Inflammatory macrophage (primary cell): ENCODE measurements at places on chromosomes 1 and 21.
A peak's percentile ranks its signal among the peaks of the same experiment; 100 is the strongest.

DNA sequence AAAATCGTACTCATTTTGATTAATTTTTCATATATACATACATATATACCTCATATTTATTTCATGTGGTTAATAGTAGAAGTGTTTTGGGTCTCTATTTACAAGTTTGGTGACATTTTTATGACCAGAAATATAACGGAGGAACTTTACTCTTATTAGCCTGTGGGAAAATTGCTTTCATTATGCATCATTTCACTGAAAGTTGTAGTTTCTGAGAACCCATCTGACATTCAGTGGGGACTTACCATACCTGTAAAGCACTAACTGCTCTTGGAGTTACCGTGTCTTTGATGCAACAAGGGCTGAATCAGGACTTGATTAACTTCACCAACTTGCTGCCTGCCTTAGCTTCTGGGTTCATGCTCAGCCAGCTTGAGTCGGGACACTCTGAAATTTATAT lies 49.9 kb upstream of the ITPKB start:
- no peak for DNase-seq

GRCh38 chr1:4734791-4735190 lies 80.4 kb downstream of the AJAP1 start:
- DNase-seq, result no peak

- no peak for DNase-seq
These were observed 22.1 kb upstream of the POU2F1 start for GRCh38 chr1:167198518-167199133.

DNA sequence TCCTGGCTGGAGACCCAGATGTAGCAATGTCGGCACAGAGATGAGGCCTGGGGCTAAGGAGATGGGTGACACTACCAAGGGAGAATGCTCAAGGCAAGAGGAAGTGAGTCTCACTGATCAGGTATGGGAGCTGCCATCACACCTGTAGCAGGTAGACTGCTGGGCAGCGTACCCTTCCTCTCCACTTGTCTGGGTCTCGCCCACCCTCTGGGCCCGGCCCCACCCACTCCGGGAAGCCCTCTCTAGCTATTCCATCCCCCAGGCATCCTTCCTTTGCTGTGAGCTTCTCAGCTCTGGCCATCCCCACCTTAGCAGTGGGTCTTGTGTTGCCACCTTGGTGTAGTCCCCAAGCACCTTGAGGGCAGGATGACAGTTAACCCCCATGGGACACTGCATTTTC lies 87.7 kb upstream of the EDN2 start:
- DNase-seq, result no peak

DNA sequence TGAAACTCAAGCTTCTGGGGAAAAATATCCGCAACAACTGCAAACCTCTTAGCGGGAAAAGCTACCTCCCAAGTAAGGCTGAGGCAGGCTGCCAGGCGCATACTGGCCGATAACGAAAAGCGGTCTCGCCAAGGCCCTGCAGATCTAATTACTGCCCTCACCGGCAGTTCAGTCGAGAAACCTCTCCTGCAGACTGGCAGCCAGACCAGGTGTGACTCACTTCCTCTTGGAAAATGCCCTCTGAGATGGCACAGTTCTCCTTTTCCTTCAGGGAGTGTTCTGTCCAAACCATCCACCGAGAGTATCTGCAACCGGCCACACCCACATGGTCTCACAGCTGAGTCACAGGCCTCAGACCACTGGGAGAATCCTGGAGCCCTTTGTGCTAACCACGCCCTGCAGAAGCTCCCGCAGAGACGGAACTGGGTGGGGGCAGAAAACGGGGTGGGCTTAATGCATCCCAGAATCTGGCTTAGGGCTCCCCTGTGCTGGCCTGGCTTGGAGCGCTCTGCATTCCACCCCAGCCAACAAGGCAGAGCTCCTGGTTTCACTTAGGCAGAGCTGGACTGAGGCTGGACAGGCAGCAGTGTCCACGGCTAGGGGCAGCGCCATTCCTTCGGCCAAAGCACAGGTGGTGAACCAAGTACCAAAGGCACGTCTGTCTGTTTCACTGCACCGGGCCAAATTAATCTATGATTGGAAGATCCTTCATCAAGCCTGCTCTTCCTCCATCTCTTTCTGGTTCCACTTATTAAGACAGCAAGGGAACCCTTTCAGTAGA lies 1.2 kb downstream of the S100A10 start:
- DNase-seq, result peak; percentile 94

- DNase-seq, result no peak
These were observed 142.6 kb downstream of the PEX14 start for GRCh38 chr1:10617318-10617717.

DNA sequence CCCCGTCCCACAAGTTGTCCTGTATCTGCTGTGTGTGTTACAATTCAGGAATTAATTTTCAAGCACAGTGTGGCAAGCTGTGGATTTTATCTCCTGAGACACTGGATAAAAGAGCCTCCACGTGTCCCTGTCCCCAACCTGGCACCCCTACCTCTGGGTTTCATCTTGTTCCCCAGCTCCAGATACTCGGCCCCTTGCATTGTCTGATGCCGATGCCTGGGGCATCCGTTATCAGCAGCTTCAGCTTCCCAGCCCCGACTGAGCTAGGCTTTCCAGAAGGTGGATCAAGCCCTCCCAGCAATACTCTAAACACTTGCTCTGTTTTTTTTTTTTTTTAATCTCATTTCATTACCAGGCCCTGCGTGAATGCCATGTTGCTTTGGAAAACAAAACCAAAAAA lies 159.4 kb downstream of the PLXNA2 start:
- DNase-seq, result no peak

GRCh38 chr1:24020025-24020424 lies 39.9 kb upstream of the SRSF10 start:
- DNase-seq, result no peak

- no peak for DNase-seq
These were observed 31.9 kb downstream of the PRDM15 start for GRCh38 chr21:41847066-41847804.

GRCh38 chr1:202656057-202656456 lies 54.2 kb downstream of the SYT2 start:
- DNase-seq, result peak; percentile 13

- DNase-seq, result no peak
These were observed 464 bp downstream of the PARK7 start for GRCh38 chr1:7962014-7962335.

DNA sequence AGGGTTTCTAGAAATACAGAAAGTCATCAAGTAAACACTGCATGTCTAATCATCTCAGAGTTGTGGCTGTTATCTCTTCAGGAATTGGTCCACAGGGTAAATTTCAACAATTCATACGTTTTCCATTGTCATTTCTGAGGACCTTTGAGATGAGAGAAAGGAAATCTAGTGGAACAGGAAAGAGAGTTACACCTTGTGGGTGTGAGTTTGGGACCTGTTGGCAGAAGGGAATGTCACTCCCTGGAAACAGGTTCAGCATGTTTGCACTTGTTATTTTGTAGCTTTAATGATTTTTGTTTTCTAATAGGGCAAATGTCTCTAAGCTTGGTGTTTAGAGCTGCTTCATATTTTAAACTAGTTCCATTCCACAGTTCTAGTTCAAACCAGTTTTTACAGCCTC lies 5.6 kb downstream of the TMEM167B start:
- no peak for DNase-seq

DNA sequence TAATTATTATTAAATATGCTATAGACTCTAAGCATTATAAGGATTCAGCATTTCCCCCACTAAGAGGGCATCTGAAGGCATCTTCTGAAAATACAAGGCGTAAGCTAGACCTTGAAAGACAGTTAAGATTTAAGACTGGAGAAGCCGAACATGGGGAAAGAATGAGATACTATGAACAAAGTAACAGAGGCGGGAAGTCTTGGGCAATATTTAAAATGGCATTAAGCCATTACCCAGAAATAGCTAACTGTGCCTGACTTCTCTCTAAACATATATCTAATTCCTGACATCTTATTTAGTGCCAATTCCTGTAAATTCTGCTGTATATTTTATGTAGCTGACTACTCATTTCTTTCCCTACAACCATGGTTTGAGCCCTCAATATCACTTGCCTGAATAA lies 20.9 kb downstream of the DPH5 start:
- peak; percentile 41 for DNase-seq

DNA sequence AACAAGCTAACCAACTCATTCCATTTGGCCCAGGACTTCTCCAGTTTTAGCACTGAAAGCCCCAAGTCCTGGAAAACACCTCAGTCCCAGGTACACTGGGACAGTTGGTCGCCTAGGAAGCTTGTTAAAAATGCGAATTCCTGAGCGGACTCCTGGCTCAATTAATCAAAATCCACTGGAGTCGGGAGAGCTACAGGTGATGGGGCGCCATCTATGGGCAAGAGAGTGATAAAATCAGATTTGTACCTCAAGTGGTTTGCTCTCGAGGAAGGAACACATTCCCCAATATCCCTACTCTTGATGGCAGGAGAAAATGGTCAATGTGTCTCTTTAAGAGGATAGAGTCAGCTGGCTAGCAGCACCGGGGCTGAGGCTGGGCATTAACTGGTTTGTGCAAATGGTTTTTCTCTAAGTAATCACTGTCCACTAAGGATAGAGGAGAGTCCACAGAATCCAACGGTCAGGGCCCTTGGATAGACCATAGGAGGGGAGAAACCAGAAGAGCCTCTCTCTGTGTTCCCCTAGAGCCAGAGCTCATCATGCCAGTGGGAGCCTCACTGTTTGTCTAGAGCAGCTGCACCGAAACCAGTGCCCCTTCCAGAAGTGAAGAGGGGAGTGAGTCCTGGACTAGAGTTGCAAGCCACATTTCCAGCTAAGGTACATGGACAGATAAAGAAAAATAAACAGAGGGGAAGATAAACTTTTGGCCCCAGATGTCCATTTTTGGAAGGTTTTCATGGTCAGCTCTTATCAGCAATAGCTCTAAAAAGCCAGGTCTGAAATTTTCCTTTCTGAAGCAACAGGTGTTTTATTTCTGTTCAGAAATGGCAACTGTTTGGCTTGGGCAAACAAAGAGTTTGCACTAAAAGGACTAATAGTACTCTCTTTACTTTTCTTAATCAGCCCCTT lies 148.5 kb downstream of the TENT5C start:
- peak; percentile 46 for DNase-seq

DNA sequence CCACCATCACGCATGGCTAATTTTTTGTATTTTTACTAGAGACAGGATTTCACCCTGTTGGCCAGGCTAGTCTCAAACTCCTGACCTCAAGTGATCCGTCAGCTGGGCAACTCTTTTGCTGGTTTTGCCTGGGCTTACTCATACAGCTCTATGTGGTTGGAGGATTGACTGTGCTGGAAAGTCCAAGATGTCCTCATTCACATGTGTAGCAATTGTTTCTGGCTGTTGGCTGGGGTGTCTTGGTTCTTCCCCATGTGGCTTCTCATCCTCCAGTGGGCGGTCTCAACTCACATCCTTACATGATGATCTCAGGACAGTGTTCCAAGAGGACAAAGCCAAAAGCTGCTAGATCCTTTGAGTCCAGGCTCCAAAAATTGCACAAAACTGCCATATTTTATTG lies 53.3 kb downstream of the TEX35 start:
- DNase-seq, result peak; percentile 42

DNA sequence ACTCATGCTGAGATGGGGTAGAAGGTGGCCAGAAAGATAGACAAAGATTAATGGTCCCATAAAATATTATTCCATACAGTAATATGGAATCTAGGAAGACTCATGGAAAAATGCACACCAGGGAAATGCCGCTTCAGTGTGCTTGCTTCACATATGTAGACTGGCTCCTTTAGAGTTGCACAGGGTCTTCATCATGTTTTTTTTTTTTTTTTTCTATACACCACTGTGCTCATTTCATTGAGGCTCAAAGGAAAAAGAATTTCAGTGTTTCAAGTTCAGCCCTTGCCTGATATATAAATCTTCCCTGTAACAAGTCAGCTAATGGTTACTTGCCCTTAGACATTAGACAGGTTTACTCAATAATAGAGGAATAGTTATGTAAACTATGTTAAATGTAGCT lies 33.2 kb downstream of the KCNK2 start:
- no peak for DNase-seq

DNA sequence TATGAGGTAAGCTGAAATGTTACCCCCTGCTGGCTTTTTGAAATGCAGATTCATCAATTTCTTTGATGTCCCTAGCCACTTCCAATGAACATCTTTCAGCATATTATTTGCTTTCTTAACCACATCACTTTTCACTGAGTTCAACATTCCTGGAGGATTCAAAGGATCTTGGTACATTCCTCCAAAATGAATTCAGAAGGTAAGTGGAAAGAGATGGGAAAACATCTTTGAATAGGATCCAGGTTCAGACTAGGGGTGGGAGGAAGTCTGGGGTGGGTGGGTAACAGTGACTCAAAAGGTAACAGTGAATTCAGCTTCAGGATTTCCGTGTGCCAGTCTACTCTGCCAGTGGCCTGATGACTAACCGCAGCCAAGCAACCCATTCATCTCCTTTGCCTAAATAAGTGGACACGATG lies 180.7 kb downstream of the ZC3H11B start:
- no peak for DNase-seq

DNA sequence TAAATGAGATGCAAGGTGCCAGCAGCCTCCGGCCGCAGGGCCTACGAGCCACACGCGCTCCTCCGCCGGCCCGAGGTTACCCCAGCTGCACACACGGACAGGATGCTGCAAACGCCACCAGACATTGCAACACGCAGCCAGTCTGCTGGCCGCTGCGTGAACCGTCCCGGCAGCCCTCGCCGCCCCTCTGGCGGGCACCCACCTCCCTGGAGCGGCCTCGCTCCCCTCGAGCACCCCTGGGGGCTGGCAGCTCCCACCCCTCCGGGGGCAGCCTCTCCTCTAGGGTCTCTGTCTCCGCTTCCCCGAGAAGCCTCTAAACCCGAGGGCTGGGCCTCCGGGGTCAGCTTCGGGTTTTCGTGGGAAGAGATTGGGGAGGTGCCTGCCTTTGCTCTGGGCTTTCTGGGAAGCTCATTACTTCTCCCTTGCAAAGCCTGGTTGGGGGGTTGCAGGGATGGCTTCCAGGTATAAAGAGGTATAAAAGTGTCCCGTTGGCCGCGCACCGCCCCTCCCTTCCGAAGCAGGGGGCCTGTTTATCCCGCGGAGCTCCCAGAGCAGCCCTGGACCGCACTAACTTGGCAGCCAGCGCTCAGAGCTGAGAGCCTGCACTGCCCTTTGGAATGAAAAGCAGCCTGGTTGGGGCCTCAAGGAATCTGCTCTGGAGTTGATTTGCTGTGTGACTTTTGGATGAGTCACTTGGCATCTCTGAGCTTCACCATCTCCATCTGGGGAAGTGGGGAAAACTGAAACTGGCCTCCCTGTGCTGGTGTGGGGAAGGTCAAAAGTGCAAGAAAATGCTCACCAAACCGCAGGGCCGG lies 21.8 kb downstream of the DHRS3 start:
- DNase-seq, result peak; percentile 96

DNA sequence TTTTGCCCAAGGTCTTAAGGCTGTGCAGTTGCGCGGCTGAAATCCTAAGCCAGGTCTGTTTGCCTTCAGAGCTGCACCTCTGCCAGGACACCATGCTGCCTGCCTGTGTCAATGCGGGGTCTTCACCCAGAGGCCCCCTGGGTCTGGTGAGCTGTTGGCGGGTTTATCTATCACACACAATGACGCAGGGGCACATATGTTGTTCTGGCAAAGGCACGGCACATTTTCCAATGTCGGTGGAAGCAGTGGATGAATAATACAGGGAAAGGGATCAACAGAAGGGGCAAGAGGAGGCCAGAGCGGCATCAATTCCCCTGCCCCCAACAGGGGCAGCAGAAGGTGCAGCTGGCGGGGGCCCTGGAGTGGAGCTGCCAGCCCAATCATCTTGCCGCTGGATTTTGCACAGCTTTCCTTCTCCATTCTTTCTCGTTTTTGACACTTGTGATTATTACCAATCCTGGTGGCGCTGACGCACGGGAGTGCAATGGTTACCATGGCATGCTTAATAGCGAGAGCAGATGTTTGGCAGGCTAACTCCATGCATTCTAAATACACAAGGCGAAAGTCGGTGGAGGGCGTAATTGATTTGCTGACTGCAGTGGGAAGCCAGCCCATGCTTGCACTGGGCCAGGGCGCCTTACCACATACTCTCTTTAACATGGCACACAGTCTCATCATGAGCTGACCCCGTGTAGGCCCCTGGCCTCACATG lies 45.8 kb upstream of the CYP2J2 start:
- DNase-seq, result no peak
